Stimulated activated CD8-positive, alpha-beta memory T cell treated with anti-CD3 and anti-CD28 coated beads, Interleukin-7, amount 100 ng/mL, for 24 hours (primary cell): ENCODE measurements at places on chromosomes 3 and 15.

DNA sequence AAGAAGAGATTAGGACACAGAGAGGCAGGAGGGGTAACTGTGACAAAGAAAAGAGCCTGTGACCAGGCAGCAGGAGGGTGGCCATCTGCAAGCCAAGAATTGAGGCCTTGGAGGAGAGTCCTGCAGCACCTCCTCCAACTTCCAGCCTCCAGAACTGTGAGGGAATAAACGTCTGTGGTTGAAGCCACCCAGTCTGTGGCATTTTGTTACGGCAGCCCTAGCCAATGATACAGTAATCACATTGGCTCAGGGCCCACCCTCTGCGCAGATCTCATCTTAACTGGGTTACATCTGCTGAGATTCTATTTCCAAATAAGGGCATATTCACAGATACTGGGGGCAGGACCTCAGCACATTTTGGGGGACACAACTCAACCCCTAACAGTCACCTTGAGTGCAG, 11.3 kb downstream of the SELENOS start:
- no peak for DNase-seq

GRCh38 chr15:84990507-84990906, 8.9 kb downstream of the PDE8A start:
- no peak for DNase-seq

DNA sequence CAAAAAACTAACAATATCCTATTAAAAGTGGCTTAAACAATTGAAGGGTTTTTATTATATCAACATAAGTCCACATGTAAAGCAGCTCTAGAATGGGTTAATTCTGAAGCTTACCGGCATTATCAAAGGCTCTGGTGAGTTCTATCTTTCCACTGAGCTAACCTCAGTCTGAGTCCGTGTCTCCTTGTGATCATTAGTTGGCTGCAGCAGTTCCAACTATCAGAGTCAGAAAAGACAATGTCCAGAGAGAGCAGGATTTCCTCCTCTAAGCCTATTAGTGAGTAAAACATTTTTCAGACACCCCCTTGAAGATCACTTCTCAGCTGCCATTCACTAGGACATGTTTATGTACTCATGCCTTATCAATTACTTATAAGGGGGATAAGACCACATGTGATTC, 49.9 kb downstream of the DHX36 start:
- DNase-seq = no peak

- no peak for DNase-seq
These were observed 26.9 kb downstream of the MINDY4B start for GRCh38 chr3:150878290-150878689.

GRCh38 chr3:16929311-16929710, 44.6 kb downstream of the PLCL2 start:
- DNase-seq = no peak

DNA sequence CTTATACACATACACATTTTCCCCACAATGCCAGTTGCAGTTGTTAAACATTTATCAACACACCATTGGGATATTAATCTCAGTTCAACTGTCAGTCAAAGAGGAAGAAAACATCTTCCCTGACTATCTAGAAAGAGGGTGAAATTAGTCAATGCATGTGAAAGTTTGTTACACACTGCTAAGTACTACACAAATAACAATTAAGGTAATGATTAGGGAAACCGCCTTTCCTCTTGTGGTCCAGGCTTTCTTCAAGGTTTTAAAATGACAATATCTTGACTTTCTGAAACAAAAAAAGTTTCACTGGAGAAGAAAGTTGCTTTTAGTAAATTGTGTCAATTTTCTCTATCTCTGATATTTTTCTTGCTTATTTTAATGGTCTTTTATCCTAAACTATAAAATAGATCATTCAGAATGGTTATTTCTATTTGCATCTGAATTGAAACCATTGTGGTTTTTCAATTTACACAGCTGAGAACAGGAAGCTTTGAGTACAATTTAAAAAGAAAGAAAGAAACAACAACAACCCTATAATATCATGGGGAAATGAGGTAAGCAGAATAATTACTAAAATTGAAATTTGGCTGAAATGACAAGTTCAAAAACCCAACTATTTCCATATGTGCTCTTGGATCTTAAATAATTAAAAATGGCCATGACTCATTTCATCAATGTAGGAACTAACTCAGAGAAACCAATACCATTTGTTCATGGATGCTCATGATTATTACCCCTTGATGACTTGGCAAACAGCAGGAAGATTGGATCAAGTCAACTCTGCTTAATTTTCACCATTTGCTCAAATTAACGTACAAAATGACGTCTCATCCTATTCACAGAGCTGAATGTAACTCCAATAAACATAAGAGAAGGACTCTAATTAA, 31.7 kb downstream of the GPR149 start:
- DNase-seq = no peak

- no peak for DNase-seq
These were observed 164.7 kb downstream of the SQOR start for GRCh38 chr15:45799508-45799907.

DNA sequence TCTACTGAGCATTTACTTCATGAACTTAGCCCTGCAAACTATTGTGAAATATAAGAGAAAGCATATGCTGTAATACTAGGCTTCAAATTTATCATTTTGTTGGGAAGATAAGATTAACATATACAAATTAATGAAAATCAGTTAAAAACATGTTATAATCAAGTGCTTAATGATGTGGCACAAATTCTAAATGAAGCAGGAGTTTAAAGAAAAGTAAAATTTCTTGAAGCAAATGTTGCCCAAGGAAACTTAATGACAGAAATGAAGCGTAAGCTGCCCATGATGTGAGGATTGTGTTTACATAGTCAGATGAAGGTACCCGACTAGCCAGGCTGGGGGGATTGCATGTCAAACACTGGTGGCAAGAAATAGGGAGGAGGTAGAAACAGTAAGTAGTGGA, 103.1 kb upstream of the GAP43 start:
- no peak for DNase-seq

- DNase-seq = no peak
These were observed 16.7 kb downstream of the SMAD3 start for GRCh38 chr15:67082007-67082536.

DNA sequence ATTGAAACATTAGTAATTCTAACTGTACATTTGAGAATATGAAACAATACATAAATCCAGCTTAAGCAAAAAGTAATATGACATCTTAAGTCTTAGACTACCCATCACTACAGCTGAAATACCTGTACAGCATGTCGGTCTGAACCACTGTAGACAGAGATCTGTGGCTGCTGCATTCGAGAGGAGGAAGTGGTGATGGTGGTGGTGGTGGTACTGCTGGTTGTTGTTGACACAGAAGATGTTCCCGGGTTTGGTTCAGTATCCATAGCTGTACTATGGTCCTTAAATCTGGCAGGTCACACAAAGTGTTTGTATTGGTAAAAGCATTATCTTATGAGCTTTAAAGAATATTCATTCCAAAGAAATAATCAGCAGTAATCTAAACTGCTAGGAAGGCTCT, 2.9 kb downstream of the PHC3 start:
- DNase-seq = no peak
